ENCODE measurements at places on chromosomes 13 and 19.

GRCh38 chr19:41847351-41848105 is 2.7 kb downstream of the DMRTC2 start:
- no peak for DNase-seq

DNA sequence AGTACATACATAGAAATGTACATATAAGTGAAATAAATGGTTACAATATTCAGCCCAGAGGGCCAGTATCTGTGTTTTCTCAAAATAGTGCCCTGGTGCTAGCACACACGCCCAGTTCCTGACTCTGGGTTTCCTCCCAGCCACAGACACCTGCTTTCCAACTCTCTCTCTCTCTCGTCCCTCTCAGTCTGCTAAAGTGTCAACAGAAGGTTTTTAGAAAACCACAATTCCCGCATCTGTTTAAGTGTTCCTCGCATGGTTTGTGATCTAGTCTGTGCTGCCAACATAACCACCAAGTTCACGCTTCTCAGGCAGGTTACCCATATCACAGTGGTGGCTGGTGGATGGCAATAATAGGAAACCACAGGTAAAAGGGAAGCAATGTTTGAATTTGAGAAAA is 17.8 kb upstream of the UPF3A start:
- DNase-seq, result no peak

DNA sequence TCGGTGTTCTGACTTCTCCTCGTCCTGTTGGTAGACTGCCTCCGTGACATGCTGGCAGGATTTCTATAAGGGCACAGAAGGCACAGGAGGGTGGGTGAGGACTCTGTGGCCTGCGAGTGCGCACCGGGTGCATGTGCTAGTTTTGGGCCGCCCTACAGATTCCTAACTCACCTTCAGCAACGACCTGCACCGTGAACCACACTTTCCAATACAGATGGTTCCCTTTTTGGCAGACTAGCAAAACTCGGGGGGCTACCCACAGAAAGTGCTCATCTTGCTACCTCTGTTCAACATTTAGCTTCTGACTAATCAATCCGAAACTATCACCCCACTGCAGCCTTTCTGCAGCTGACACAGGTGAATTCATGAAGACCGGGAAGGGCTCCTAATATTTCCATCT is 14.1 kb upstream of the AMER2 start:
- no peak for DNase-seq

GRCh38 chr13:53142306-53142705 is 113.7 kb downstream of the OLFM4 start:
- DNase-seq, result no peak

Data from keratinocyte (primary cell).